ENCODE measurements at places on chromosomes 4 and X.
A peak's percentile ranks its signal among the peaks of the same experiment; 100 is the strongest.

GRCh38 chr4:67885762-67886161, 2.0 kb upstream of the TMPRSS11D start:
- no peak for DNase-seq

- DNase-seq: no peak
Observed at GRCh38 chr4:133084421-133084820, 64.7 kb upstream of the PCDH10 start.

- no peak for DNase-seq
Observed at GRCh38 chr4:183347566-183347965, 25.3 kb upstream of the CLDN24 start.

- DNase-seq: no peak
Observed at GRCh38 chr4:128385683-128386304, 98.2 kb upstream of the PGRMC2 start.

- no peak for DNase-seq
Observed at GRCh38 chrX:6053141-6053540, 175.5 kb downstream of the NLGN4X start.

DNA sequence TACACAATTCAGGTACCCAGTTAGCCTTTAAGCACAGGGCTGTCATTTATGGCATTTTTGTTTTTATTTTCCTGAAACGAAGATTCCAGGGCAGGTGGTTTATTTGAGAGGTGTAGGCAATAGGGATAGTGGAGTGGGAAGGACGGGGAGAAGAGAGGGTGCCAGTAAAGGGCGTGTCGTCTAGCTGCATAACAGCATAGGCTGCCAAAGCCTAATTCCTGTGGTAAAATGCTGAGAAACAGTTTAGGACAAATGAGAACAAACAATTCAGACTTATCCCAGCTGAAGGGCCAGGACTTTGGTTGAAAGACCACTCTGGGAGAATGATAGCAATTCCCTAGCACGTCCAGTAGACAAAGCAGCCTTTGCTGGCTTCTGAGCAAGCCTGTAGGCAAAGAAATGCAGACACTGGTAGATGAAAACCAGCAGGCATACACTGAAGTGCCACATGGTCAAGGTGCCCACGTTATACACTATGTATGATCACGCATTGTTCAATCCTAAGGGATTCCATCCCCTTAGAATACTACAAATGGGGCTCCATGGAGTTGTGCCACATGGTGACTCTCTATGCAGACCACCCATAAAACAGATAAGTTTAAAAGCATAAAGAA, 70.6 kb downstream of the PKD2 start:
- no peak for DNase-seq

DNA sequence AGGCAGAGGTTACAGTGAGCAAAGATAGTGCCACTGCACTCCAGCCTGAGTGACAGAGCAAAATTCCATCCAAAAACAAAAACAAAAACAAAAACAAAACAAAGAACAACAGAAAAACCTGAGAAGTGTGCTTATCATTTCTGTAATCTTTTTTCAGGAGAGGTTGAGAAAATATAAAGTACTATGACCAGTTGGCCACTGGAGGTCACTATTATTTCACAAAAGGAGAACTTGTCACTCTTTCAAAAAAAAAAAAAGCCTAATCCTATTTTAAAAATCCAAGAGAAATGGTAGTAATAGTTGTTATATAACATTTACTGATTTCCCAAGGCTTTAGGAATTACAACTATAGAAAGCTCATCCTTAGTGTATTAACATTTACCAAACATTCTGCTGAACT, 24.9 kb upstream of the RNF150 start:
- no peak for DNase-seq

DNA sequence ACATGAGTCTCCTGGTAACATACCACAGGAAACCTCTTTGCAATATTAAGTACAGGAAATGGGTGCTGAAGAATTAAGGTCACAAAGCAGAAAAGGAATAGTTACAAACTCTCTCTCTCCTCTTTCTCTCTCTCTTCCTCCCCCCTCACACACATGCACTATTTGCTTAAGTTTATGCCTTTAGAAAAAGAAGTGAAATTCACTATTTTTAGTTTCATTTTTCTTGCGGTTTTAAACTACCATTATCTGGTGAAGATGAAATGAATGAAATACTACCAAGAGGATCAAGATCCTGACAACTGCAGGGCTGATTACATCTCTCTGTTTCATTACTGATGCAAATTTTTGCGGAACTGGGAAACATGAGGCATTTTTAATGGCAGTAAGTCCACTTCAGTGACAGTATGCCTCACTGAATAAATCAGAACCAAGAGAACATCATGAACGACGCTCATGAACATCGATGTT, 64.3 kb upstream of the FTHL17 start:
- no peak for DNase-seq

GRCh38 chr4:166309286-166309685, 436.2 kb downstream of the TLL1 start:
- DNase-seq: no peak

DNA sequence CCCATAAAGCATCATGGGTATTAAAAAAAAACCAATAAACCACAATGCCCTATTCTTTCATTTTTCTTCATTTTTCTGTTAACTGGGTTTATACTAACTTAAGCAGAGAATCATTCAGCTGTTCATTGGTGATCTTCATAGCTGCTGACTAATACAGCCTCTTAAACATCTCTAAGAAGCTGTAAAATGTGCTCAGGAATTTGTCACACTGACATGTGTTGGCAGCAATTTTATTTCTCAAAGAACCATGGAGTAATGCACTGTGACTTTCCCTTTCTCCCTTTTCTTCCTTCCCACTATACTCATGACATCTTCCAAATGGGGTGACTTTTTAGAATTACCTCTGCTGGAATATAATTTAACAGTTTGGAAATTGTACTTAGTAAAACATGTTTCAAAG, 315.4 kb downstream of the ANTXR2 start:
- DNase-seq: no peak

- DNase-seq: no peak
Observed at GRCh38 chrX:78329486-78329885, 2.1 kb upstream of the CYSLTR1 start.

DNA sequence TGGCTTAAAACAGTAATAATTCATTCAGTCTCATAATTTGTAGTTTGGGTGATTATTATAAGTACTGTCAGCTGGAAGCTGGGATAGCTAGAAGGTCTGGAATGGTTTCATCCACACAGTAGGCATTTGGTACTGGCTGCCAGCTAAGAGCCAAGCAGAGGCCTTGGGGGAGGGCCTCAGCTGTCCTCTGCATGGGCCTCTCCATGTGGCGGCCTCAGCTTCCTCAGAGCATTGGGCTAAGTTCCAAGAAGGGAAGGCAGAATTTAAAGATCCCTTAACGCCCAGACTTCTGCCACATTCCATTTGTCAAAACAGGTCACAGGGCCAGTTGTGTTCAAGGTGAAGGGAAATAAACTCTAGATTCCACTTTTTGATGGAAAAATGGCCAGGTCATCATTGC, 93.3 kb downstream of the NEUROG2 start:
- no peak for DNase-seq

GRCh38 chrX:48663241-48663640, 20.4 kb upstream of the WAS start:
- DNase-seq: no peak

DNA sequence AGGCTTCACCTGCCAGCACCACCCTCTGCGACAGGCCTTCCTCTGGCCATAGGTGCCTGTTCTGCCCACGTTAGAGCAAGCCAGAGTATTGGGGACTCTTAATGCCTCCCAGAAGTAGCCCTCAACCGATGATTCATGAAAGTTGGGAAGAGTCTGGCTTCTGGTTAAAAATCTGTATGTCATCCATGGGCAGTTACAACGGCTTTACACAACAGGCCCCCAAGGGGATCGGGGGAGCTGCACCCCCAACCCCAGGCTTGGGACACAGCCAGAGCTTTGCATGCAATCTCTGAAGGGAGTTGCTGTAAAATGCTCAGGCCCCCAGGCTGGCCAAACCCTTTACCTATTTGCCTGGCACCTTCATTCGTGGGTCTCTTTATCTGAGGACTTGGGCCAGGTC, 5.4 kb upstream of the CYTL1 start:
- DNase-seq: no peak

GRCh38 chr4:140703463-140703862, 52.7 kb downstream of the TBC1D9 start:
- DNase-seq: no peak

- no peak for DNase-seq
Observed at GRCh38 chr4:187499956-187500355, 495.6 kb upstream of the ZFP42 start.

DNA sequence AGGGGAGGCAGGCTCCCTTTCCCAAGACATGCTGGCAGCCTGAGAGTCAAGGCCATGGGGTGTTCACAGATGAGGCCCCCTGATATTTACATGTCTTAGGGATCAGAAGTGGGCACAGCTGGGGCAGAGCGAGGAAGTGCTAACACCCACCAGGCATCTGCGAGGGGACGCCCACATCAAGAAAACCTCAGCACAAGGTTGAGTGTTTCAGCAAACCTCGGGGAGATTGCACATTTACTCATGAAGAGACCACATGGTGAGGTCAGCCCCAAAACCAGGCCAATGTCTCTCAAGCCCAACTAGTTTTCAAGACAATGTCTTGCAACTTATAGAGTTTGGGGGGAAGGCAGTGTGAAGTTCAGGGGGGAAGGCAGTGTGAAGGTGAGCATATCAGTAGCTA, 55.2 kb downstream of the CLNK start:
- DNase-seq: no peak

DNA sequence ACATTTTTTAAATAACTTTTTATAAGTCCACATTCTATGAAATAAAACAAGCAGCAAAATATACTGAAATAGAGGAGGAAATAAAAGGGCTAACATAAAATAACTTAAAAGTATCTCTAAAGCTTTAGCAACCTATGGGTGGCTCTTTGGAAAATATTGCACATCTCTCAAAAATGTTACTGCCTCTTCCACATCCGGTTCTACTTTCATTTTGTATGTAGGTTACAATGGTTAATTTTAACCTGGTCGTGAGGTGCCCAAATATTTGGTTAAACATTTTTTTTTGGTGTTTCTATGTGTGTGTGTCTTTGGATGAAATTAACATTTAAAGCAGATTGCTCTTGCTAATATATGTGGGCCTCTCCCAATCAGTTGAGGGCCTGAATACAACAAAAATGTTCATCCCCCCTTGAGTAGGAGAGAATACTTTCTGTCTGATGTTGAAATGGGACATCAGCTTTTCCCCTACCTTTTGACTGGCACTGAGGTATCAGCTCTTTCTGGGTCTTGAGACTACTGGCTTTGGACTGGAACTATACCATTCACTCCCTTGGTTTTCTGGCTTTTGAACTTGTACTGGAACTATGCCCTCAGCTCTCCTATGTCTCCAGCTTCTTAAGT, 353.0 kb downstream of the ADAM29 start:
- no peak for DNase-seq

GRCh38 chr4:159104694-159105414, 2.0 kb downstream of the RAPGEF2 start:
- DNase-seq: peak; percentile 15

GRCh38 chr4:106039796-106040195, 144.5 kb downstream of the NPNT start:
- no peak for DNase-seq

GRCh38 chr4:106371161-106371560, 2.6 kb upstream of the GIMD1 start:
- no peak for DNase-seq

DNA sequence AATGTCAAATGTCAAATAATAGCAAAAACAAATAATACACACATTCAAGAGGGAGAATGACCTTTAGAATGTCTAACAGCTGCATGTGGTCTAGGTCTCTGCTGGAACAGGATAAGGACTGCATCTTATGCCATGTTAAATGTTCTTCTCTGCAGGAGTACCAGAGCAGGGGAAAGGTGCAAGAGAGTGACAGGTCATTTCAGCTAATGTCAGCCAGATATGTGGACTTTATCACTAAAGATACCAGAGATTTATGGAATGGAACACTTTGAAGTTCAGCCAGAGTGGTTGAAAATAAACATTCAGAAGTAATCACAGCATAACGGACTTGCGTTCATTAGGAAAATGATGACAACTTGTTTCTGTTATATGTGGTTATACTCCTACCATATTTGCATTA, 24.3 kb downstream of the GRID2 start:
- DNase-seq: no peak

DNA sequence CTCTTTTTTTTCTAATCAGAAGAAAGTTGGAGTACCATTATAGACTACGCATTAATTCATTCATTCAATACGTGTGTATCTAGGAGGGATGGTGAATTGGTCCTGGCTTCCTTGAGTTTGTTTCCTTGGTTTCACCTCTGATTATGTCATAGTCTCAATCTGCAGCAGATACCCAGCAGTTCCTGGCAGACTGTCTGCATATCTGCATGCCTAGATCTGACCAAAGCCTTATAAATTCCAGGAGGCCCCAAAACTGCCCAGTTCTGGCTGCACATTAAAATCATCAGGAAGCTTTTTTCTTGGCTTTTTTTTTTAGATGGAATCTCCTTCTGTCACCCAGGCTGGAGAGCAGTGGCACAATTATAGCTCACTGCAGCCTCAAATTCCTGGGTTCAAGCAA, 27.2 kb upstream of the SLC34A2 start:
- DNase-seq: no peak

- no peak for DNase-seq
Observed at GRCh38 chrX:64184396-64184795, 21.1 kb downstream of the AMER1 start.

DNA sequence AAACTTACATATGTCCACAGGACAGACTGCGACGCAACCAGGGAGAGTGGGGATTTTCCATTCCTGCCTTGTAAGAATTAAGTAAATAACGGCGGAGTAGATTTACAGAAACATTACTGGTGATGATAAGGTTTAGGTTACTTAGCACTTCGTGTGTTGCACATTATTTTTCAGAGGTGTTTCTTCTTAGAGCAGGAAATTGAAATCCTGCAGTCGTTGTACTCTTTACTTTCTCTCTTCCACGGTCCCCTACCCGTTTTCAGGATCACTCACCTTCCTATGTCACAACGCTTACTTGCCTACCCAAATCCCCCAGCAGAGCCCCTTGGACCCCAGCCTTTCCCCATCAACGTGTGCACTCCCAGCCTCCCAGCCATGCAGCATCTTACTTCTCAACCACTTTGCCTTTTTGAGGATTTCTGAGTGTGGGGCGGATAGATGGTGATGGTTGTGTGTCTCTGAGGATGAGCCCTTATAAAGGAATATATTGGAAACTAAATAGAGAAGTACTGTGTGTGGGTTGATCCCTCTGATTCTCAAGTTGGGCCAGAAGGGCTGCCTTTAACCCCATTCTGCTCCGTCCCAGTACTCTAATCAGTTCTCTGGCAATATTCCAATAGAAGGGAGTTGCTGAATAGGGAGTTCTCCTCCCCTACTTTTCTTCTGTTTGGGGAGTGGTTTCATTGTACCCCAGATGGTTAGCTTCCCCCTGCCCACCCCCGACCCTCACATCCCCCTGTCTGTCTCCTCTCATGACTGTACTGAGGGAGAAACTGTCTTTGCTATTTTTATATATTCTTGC, 1.6 kb downstream of the MID2 start:
- no peak for DNase-seq

GRCh38 chr4:121943941-121944340, 7.9 kb downstream of the TRPC3 start:
- DNase-seq: no peak

GRCh38 chr4:7770224-7771050, 169.2 kb downstream of the AFAP1 start:
- peak; percentile 42 for DNase-seq

All from T47D (cell line).